ENCODE measurements at places on chromosomes 1 and 21. TPM values are rescaled to one million over a fixed set of nuclear protein-coding genes. Genes with fewer than 3 reads are reported as not detected.

GRCh38 chr1:27652111-27652864 is 17.3 kb upstream of the FGR start:
- DNase-seq = no peak

- no peak for DNase-seq
Observed at GRCh38 chr21:17257784-17258183, 255.1 kb upstream of the CXADR start.

- DNase-seq = no peak
Observed at GRCh38 chr1:89670163-89670562, 37.2 kb downstream of the LRRC8C start.

- no peak for DNase-seq
Observed at GRCh38 chr1:170426596-170426995, 105.4 kb upstream of the GORAB start.

DNA sequence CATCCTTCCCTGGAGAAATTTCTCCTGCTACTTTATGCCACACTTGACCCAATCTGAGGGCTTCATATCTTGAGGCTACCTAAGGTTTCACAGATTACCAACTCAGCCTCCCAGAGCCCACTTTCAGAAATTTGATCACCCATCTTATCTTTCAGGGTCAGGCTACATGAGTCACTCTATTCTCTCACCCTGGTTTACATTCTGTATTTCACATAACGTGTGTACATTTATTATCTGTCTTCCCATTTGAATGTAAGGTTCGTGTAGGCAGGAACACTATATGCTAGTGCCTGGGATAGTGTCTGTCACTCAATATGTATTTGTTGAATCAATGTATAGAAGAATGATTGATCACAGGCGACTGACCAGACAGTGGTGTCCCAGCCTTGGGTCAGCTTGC is 124.8 kb downstream of the UBE2U start:
- DNase-seq = no peak

DNA sequence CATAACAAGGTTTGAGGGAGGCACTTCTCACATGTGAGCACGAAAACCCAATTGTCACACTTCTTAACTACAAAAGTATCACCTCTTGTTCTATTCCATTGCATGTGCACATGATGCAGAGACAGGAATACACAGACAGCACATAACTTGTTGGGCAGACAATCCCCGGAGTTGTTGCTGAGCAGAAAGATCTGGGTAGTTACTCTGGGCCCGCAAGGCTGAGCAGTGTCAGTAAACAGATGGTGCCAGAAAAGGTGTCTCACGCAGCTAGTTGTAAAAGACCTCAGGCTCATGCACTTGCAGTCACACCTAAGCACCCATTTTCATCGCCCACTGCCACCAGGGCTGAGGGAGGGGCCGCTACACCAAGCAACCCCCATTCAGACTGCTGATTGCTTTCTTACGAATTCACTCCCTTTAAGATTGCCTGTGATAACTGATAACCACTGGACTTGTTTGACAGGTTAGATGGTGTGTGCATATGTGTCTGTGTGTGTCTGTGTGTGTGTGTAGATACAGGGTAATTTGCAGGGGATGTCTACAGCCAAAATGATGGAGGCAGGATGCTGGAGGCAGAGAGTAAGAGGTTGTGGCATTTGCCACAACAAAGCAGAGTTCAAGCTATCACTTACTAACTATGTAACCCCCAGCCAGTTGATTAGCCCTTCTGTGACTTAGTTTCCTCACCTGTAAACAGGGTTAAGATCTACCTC is 4.2 kb downstream of the LGR6 start:
- no peak for DNase-seq

DNA sequence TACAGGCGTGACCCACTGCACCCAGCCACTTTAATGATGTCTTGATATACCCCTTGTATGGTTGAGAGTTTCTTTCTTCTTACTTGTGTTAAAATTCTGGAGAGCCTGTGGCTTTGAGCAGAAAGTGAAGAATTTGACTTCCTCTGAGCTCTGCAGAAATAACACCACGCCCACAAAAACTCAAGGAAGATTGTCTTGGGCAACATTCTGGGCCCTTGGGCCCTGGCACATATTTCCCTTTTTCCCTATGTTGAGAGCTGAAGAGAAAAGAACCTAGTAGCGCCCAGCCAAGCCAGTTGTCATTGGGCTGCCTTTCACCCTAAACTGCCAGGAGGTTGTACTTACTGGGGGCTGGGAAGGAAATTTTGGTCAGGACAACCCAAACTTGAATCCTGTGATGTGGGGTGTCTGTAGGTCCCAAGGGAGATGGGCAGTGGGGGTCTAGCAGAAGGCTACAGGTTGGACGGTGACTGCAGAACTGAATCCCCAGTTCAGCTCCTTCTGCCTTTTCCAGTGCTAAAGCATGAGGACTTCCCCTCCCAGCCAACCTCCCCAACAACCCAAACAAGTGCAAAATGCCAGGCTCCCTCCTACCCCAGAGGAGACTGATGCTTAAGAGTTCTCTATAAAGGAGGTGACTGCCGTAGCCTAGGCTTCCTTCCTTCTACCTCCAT is 11.7 kb upstream of the SNAPIN start:
- no peak for DNase-seq

- DNase-seq = no peak
Observed at GRCh38 chr1:168119750-168120149, 17.0 kb downstream of the GPR161 start.

DNA sequence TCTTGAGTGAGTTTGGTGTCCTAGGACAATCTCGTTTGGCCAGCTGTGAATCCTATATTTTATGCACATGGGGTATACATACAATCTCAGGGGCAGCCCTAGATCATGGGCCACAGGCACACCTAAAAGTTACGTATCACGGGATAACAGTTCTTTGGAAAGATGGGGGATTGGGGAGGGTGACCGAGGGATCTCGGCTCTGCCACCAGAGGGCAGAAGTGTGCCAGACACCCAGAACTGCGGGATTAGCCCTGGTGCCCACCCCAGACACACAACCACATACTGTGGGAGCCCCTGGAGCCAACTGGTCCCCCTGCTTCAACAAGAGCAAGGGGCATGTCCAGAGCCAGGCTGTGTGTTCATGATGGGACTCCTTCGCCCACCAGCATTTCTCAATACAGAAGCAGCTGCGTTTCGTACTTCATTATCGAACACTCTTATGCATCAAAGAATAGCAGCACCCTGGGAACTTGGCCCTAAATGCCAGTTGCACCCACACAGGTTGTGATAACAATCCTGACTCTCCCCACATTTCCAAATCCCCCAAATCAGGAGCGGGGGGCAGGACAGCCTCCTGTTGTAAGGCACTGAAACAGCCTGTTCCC is 37.4 kb downstream of the TMCO4 start:
- DNase-seq = peak; percentile 13

DNA sequence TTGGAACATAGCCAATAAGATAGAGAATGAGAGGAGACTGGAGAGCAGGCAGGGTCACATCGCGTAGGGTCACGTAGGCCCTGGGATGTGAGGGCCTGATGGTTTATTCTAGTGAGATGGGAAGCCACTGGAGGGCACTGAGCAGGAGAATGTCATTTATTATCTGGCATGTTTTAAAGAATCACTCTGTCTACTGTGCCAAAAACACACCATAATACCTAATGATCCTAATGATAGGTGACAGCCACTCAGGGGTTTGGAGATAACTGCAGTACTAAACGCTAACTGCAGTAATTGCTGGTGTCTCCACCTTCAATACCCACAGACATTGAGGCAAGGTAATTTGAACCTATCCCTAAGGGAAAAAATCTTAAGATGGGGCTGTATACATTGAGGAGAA is 185.4 kb downstream of the TTLL7 start:
- no peak for DNase-seq

- no peak for DNase-seq
Observed at GRCh38 chr1:94608852-94609530, 67.4 kb upstream of the F3 start.

- peak; percentile 53 for DNase-seq
Observed at GRCh38 chr1:20634594-20635084, 1.4 kb downstream of the PINK1 start.

- DNase-seq = no peak
Observed at GRCh38 chr1:91712393-91712792, 173.6 kb downstream of the TGFBR3 start.

- DNase-seq = no peak
Observed at GRCh38 chr1:173341307-173341706, 134.2 kb upstream of the TNFSF4 start.

DNA sequence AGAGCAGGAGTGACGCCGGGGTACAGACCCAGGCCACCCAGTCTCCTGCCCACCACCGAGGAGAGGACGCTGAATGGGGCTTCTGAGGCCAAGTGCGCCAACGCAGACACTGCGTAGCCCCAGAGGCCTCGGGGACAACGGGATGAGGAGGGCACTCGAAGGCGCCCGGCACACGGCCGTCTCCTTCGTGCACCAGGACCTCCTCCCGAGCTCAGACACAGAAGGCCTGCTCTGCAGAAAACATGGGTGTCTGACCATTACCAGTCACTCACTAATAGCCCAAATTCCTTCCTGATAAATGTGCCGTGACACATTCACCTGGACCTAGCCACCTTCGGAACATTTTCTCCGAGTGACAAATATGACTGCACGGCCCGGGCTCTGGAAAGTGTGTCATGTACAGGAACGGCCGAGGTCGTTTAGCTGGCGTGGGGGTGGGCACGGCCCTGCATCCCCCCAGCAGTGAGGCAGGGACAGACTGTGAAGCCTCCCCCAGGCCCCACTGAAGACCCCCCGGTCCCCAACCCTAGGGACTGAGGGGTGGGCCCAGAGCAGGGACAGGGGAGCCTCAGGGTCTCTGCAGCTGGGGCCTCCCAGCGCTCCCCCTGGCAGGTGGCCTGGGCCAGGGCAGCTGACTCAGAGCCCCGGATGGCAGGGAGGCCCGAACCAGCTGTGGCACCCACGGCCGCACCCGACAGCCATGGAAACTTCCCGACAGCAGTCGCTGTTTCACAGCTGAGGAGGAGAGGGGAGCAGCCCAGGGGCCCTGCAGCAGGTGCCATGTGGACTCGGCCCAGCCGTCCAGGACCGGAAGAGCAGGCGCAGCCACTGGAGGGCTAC is 16.7 kb upstream of the COL6A2 start:
- peak; percentile 7 for DNase-seq

DNA sequence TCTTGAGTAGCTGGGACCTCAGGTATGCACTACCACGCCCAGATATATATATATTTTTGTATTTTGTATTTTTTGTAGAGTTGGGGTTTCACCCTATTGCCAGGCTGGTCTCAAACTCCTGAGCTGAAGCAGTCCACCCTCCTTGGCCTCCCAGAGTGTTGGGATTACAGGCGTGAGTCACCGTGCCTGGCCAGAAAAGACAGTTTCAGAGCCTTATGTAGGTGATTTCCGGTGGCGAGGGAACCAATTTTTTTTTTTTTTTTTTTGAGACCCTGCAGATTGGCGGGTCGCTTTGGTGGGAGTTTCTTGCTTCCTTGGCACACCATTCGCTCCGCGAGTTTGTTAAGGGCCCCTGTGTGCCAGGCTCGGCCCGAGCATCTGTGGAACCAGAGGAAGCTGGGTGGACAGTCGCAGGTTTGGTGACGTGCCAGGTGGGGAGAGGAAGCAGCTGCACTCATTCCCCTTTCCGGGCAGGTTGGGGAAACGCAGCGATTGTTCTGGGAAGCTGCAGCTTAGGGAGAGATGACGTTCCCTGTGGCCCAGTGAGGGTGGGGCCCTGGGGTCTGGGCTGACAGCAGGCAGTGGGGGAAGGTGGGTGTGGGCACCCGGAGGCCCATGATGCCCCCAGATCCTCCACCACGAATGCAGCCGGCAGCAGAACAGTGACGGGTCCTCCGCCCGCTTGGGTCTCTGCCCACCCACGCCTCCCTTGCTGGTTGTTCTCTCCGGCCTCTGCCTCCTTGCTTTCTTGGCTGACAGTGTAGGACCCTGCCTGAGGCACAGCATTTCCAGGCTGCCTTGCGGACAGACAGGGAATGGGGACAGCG is 25.1 kb downstream of the SPSB1 start:
- no peak for DNase-seq

DNA sequence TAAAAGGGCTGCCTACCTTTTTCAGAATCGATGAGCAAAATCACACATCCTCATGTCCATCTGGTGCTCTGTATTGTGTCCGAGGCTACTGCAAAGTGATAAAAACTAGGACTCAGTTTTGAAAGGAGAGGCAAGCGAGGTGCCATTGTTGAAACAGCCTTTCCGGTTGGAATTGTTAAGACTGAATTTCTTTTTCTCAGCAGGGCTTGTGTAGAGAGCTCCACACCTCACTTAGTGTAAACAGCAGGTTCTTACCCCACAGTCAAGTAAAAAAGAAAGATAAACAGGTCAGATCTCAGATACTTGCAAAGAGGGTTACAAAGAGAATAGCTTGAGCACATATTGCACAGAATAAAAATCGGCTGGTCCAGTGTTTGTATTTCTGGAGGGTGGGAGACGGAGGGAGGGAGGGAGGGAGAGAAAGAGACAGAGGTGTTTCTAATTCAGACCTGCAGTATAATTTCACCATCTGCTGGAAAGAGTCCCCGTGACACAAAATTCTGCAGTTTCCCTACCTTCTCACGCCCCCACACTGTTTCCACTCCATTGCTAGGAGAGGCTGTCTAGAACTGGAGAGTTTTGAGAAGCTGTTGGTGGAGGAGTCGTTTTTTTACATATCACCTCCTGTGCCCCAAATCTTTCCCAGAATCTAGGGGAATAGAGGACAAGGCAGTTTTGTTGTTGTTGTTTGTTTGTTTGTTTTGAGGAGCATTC is 82.5 kb downstream of the EDEM3 start:
- DNase-seq = no peak

DNA sequence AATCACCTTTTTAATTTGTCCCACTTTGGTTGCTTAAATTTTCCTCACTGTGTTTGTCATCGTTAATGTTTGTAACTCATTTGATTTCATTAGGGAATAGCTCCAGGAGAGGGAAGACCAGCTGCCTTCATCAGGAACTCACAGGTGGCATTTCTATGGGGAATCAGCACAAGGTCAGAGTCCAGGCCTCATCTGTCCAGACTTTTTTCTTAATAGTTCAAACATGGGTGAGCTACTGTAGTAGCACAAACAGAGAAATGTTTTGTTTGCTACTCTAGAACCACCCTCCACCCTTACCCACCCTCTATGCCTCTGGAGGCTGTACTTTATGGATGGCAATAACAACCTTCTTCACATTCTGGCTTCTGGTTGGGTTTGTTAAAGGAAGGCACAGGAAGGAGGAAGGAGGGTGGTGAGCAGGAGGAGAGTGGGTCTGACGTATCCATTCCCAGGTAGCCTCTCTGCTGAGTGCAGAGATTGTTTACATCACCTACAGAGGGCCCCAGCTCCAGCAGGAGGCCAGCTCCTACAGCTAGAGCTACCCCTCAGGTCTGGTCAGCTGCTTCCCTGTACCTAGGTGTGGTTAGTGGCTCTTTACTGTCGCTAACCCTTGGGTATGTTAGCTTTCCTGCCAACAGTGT is 8.1 kb upstream of the TEDDM1 start:
- DNase-seq = no peak

Gene MYBPHL
- total RNA-seq = not detected

Gene TFAP2E
- total RNA-seq = 0.23 TPM

Gene TSTD1
- 29.2 TPM for total RNA-seq

Gene WDR64
- total RNA-seq = not detected

Gene ATAD3C
- 9.5 TPM for total RNA-seq

Gene LORICRIN
- total RNA-seq = not detected

Gene PTAFR
- total RNA-seq = 0.39 TPM

Gene TP73
- total RNA-seq = 0.51 TPM

Gene GIPC2
- 11.8 TPM for total RNA-seq

Gene TMPRSS2
- total RNA-seq = 76.8 TPM

Gene RXRG
- total RNA-seq = 0.35 TPM

Gene RER1
- total RNA-seq = 71.0 TPM
